NCI-H1048 (cell line): ENCODE measurements at places on chromosomes 1 and 21.

DNA sequence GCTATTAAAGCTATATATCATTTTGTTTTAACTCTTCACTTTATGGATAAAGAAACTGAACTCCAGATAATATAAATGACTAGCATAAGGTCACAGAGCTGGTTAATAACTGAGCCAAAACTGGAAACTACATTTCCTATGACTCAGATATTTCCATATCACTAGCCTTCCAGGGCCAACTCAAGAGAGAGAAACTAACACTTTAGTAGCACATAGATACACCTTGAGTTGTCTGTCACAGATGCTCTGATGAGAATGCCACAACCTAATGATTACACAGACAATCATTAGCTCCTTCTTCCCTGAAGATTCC, 40.7 kb downstream of the NME7 start:
- DNase-seq = no peak

DNA sequence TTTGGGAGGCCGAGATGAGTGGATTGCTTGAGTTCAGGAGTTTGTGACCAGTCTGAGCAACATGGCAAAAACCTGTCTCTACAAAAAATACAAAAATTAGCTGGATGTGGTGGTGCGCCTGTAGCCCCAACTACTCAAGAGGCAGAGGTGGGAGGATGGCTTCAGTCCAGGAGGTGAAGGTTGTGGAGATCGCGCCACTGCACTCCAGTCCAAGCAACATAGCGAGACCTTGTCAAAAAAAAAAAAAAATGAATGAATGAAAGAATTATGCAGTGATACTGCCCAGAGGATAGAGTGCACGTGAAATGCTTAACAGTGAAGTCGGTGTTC, 429 bp upstream of the DPH2 start:
- no peak for DNase-seq

DNA sequence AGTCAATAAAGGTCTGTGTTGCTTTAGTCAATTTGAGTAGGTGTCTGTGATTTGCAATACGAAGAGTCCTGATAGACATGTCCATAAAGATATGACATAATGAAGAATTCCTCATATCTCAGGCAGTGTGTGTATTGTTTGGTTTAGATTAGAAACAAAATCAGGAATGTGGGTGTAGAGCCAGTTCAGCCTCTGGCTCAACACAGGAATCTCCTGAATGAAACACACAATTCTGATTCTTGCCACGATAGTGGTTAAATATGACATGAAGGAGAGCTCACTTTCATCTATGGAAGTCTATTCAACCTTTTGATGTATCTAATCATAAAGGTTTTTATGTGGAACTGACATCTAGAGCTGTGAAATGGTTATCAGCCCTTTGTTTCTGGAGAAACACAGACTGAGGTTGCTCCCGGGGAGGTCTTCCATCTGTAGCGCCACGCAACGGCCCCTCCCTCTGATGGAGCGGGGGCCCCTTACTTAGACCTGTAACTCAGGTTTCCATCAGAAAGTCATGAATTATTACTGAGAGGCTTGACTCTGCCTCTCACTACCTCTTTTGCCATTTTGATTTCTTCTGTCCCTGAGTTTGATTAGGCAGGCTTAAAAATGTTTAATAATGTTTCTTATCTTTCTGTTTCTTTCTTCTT, 19.5 kb downstream of the TSPAN2 start:
- DNase-seq = no peak

DNA sequence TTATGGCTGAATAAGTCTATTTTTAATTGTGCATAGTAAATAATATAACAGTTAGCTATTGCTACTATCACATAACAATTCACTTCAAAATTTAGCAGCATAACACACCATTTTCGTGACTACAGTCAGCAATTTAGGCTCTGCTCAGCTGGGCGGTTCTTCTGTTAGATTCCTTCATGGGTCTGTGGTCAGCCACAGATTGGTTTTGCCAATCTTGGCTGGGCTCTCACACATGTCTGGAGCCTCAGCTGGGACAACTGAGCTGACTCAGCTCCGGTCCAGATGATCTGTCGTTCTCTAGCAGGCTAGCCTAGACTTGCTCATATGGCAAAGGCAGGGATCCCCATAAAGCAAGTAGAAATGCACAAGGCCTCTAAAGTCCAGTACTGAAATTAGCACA, 15.1 kb upstream of the CDC42BPA start:
- no peak for DNase-seq

DNA sequence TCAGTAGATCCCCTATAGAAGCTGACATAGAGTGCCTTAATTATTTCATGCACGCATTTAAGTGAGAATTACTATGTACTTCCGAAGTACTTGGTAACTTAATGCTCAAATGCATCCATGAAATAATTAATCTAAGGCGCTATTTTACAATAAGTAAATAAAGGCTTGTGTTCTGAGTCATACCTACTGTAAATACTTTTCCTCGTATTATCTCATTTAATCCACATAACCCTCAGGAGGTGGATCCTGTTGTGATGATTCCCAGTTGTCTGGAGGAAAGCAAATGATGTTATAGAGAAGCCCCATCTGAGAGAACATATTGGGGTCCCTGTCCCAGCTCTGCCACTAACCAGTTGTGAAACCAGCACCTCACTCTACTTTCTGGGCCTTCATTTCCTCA, 16.4 kb downstream of the SUSD4 start:
- no peak for DNase-seq
